Activated effector memory CD4-positive, alpha-beta T cell treated with Interleukin-2 at 50 U/mL for 16 hours (primary cell): ENCODE measurements at places on chromosomes 6 and 20.

DNA sequence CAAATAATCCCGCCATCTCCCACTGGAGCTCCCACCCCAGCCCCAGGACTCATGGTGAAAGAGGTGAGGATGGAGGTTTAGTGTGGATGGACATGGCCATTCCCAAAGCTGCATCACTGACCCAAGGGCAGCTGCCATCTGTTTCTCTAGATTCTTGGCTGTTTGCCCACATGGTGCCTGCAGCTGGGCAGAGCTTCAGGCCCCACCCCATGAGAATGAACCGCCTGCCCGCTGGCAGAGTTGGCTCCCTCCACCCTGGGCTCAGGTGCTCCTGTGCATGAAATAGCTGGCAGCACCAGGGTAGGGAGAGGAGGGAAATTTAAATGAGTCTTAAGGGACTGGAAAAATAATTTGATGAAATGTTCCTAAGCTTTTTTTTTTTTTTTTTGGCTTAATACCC lies 17.4 kb downstream of the SCML4 start:
- DNase-seq: no peak

DNA sequence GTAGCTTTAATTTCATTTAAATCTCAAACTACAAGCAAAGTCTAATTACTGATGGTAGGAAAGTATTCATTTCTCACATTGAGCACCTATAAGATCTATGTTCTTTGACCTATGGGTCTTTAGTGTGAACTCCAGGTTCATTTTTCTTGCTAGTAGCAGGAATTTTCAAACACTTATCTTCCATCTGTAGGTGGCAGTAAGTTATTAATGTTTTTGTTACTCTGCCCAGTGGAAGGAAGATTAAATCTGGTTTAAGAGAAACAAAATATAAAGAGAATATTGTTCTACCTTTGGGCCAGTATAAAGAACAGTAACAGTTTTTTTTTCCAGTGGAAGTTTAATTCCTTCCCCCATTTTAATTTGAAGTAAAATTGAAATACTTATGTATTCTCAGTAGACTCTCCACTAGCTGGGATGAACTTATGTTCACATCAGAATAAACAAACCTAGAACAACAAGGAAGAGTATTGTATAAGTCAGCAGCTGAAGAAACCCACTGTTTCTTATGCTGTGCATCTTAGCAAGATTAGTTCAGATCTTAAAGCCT lies 328.2 kb downstream of the PHF3 start:
- no peak for DNase-seq

GRCh38 chr20:3406481-3407039 lies 909 bp downstream of the DNAAF9 start:
- no peak for DNase-seq

- no peak for DNase-seq
These were observed 72.6 kb downstream of the CDKAL1 start for GRCh38 chr6:20606831-20607230.

DNA sequence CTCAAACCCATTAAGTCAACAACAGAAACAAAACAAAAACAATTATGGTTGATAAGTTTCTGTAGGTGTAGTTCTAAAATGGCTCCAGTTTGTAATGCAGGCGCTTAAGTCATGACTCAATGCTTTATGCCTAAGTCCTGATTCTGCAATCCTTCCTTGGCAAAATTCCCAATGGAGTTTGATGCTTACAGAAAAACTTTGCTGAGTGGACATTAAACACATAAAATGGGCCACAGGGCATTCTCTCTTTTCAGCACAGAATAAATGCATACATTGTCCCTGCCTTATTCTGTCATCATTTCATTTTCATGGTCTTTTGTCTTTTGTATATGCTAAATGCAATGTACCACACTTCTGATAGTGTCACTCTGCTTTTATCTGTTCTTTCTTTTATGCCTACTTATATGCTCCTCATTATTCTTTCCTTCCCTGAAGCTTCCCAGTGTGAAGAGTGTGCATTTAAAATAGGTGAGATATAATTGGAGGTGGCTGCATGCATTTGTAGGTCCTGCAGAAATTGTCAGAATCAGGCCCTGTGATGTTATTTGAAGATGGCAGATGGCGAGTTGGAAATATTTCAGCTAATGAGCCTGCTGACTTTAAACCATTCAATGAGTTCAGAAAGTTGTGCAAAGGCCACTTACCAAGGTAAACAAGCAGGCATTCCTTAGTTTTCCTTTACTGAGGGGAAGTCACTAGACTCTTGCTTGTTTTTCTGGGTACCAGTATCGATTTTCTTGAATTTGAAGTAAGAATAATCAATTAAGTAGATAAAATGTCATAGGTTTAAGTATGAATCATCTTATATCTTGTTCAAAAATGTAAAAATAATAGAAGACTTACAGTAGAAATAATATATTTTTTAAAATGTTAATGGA lies 313.1 kb downstream of the TRDN start:
- DNase-seq: no peak

- no peak for DNase-seq
These were observed 164.3 kb downstream of the VEGFA start for GRCh38 chr6:43934183-43934802.

GRCh38 chr20:20547221-20547875 lies 165.1 kb downstream of the RALGAPA2 start:
- no peak for DNase-seq

- DNase-seq: no peak
These were observed 38.7 kb downstream of the C6orf132 start for GRCh38 chr6:42103753-42104094.

GRCh38 chr6:74492587-74492986 lies 713.3 kb downstream of the COL12A1 start:
- no peak for DNase-seq

DNA sequence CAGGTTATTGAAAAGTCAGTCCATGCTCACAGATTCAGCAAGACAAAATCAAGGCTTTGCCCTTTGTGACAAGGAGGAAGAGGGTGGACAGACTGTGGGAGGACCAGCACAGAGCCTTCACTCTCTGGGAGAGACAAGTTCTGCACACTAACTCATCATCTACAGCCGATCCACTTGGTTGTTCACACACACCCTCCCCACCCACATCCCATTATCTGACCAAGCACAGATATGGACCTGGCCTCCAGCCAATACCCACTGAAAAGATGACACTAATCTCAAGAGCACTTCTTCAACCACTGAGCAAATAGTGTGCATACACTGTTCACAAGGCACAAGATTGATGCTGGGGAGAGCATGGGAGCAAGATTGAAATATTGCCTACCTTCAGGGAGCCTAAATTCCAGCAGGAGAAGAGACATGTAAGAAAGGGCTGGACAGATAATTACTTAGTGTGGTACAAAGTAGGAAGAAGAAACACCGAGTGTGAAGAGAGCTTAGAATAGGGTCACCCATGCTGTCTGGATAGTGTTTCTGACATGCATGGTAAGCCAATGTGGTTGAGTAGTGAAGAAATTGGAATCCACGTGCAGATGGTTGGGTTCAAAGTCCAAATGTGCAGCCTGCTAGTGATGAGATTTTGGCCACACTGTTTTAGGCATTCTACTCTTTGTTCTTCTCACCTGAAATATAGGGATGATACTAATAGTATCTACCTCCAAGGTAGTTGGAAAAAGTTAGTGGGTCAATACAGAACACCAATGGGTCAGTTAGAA lies 21.7 kb upstream of the IL17A start:
- no peak for DNase-seq

DNA sequence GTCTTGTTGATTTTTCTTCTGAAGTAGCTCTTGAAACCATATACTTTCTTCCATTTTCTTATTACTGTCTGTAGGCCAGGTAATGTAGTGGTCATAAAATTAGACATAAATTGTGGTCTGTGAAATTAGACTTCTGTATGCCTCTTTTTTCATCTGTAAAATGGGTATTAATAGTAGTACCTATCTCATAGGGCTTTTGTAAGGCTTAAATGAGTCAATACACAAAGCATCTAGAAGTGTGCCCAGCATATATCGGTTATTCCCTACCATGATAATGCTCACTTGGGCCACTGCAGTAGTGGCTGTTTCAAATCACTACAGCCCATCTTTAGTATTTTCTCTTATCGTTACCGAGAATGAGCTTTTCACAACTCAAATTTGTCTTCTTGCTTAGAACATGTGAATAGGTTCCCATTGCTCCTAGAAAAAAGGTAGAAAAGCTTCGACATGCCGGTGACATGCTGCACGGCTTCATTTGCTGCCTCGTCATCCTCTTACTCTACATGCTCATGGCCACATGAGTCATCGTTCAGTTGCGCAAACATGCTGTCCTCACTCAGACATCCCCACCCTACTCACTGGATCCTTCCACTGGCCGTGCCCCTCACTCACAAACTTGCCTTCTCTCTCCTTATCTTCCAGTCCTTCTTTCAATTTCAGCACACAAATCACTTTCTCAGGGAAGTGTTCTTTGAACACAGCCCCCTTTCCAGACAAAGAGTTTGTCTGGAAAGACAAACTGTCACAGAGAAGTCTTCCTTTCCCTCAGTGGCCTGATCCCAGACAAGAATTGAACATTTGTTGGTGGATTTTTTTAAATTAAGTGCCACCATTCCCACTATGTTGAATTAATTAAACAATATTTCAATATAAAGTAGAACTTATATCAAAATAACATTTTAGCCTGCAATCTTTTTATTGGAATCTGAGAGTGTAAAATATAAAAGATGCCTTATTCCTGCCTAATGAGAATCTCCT lies 32.2 kb upstream of the ERVFRD-1 start:
- no peak for DNase-seq

- DNase-seq: no peak
These were observed 26.0 kb upstream of the CDK19 start for GRCh38 chr6:110841266-110841665.

GRCh38 chr6:3317741-3318211 lies 59.0 kb downstream of the PSMG4 start:
- no peak for DNase-seq

- DNase-seq: no peak
These were observed 2.5 kb downstream of the WTAP start for GRCh38 chr6:159729598-159730331.

DNA sequence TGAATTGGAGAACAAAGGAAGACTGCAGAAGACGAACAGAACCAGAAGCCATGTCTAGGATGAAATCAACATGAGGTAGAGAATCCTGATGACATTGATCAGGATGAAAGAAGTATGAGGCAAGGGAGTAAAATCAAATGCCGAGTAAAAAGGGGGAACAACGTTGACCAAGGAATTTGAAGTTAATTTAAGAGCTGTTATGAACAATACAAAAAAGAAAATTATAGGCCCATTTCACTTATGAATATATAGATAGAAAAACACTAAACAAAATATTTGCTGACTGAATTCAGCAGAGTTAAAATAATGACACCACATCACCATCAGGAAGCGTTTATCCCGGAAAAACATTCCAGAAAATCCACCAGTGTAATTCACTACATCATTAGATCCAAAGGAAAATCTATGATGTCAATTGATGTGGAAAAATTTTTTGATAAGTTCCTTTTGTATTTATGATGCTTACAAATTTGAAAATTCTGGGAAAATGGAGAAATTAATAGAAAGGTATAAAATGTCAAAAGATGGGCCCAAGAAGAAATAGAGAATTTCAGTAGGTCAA lies 8.1 kb upstream of the CCN5 start:
- no peak for DNase-seq

DNA sequence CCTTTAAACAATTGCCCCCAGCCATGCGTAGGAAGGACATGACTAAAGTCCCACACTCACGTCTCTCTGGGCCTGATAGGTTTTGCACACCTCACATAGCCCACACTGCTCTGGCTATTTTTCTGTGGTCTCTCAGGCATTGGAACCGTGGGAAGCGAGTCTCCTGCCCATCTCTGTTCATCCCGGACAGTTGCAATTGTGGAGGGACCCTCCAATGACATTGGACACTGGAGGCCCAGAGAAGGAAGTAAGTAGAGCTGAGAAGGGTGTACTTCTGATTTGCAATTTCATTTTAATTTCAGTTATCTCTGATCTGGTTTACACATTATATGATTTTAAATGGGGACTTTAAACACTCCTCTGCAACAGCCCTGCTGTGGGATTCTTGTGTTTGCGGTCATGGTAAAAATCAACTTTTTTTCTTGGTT lies 23.3 kb upstream of the CST3 start:
- DNase-seq: no peak

GRCh38 chr6:33252759-33253158 lies 18.9 kb downstream of the VPS52 start:
- DNase-seq: no peak

GRCh38 chr6:35240838-35241801 lies 18.4 kb upstream of the ZNF76 start:
- peak; percentile 55 for DNase-seq

DNA sequence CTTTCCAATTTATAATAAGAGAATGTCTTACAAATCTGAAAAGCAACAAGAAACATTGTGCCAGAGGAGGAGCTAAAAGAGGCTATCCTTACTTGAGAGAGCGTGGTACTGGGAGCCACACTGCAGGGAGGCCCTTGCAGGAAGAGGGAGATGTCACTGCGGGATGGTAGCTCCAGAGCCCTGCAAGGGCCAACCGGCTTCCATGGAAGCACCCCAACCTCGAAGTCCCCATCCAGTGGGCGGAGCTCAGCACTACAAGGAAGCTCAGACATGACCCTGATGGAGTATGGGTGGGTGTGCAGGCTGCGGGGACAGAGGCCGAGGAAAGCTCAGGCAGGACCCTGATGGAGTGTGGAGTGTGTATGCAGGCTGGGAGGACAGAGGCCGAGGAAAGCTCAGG lies 57.8 kb upstream of the RPS6KA2 start:
- no peak for DNase-seq

DNA sequence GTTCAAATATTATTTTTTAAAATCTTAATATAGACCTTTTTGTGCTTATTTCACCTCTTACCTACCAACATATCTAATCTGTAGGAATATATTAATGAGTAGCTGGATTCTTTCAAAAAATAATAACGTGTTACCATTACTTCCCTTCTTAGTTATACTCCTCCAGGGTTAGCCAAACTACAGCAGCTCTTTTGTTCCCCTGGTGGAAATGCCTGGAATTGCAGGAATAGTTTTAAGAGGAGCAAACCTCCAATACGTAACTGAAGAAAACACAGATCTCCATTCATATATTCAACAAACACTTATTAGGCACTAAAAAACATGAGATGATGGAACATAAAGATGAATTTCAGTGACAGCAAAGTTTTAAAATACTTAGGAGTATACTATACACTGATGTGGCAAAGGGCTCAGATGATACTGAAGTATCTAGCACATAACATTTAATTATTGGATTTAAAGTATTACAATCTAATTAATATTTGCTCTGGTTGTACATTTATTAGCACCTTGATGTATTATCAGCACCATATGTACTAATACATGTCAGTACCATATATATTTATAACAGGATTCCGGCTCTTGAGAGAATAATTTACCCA lies 78.3 kb downstream of the TBX18 start:
- no peak for DNase-seq
